ENCODE measurements at places on chromosomes 7 and 10.

DNA sequence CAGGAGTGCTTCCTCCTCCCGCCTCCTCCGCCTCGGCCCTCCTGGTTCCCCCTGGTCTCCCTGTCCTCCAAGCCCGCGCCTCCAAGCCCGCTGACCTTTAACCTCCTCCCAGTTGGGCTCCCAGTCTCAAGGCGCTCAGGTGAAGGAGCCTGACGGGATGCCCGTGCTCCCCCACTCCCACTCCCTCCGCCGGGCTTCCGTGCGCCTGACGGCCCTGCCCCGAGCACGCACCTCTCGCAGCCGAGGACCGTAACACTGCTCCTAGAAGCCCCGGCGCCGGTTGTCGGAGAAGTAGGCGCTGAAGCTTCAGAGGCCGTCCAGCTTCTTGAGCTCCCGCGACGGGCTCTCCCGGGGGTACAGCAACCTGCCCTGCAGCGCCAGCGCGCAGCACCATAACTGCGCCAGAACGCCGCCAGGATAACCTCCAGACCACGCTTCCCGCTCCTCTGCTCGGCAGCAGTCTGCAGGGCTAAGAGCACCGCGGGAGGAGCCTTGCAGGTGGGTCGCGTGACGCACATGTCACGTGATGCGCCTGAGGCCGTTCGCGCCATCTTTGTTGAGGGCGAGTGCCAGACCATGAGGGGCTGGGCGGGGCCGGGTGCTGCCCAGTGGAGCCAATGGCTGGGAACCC is 71.0 kb upstream of the ZNF479 start:
- DNase-seq: no peak

- DNase-seq: no peak
Measured at GRCh38 chr10:33229949-33230267, 104.6 kb downstream of the NRP1 start.

DNA sequence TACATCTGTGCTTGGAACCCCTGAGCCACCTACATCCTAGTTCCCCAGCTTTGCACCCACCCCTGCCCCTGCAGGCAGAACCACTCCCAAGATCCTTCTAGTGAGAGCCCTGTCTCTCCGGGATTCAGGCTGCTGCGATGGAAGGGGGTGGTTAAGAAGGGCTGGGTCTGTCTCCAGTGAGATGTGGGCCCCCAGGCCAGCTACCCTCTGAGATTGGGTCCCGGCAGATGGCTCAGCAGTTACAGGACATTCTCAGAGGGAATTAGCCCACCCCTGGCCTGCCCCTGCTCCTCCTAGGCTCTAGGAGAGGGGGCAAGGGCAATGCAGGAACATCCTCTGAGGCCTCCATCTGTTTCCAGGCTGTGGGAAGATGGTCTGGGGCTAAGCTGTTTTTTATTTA is 27.7 kb downstream of the SLC29A3 start:
- DNase-seq: no peak

GRCh38 chr10:11448545-11449244 is 162.8 kb downstream of the USP6NL start:
- DNase-seq: no peak

DNA sequence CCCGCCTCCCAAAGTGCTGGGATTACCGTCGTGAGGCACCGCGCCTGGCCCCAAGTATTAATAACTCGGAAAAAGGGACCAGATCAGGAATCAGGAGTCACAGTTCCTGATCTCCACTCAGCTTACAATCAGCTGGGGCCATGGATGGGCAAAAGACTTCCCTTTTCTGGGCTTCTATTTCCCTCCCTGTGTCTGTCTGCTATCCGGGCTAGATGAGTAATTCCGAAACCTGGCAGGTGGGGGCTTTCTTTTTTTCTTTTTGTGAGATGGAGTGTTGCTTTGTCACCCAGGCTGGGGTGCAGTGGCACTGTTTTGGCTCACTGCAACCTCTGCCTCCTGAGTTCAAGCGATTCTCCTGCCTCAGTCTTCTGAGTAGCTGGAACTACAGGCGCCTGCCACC is 11.6 kb downstream of the RPS24 start:
- DNase-seq: no peak

DNA sequence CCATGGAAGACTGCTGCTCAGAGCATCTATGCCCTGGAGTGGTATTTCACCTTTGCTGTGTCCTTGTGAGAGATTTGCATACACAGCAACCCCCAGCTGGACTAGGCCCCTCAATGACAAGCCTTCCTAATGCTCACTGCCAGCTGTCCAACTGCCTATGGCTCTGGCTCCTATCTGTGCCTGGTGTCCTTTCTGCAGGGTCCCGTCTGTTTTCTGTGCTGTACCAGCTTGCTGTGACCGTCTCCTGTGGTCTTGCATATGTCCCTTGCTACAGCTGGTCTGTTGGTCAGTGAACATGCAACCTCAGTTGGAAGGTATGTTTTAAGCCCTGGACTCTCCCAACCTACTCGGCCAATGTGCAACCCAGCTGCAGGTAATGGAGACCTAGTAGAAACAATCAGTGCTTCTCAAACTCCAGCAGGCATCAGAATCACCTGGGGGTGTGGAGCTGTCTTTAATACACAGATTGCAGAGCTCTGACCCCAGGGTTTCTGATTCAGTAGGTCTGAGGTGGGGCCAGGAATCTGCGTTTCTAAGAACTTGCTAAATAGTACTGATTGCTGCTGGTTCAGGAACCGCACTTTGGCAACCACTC is 306.4 kb upstream of the ZNF32 start:
- no peak for DNase-seq

- no peak for DNase-seq
Measured at GRCh38 chr7:84112771-84113170, 81.8 kb downstream of the SEMA3A start.

DNA sequence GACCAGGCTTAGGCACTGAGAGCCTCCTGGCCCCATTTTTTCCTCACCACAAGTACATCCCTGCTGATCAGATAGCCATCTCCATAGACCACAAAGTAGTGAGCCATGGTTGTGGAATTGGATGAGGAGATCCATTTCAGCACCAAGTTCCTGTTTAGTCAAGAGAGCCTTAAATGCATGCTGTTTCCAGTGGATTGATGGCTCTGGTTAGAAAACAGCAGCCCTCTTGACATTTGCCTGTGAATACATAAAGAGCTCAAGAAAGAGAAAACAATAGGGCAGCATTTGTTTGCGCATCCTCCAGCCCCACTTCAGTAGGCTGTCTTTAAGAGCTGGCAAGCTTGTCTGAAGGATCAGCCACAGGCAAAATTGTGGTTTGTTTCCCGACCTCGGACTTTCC is 251.2 kb downstream of the POU6F2 start:
- no peak for DNase-seq
